ENCODE measurements at places on chromosomes 7 and 10.

GRCh38 chr10:31186225-31187000, 132.6 kb upstream of the ZEB1 start:
- DNase-seq = no peak

GRCh38 chr7:31058122-31058521, 6.0 kb downstream of the ADCYAP1R1 start:
- no peak for DNase-seq

DNA sequence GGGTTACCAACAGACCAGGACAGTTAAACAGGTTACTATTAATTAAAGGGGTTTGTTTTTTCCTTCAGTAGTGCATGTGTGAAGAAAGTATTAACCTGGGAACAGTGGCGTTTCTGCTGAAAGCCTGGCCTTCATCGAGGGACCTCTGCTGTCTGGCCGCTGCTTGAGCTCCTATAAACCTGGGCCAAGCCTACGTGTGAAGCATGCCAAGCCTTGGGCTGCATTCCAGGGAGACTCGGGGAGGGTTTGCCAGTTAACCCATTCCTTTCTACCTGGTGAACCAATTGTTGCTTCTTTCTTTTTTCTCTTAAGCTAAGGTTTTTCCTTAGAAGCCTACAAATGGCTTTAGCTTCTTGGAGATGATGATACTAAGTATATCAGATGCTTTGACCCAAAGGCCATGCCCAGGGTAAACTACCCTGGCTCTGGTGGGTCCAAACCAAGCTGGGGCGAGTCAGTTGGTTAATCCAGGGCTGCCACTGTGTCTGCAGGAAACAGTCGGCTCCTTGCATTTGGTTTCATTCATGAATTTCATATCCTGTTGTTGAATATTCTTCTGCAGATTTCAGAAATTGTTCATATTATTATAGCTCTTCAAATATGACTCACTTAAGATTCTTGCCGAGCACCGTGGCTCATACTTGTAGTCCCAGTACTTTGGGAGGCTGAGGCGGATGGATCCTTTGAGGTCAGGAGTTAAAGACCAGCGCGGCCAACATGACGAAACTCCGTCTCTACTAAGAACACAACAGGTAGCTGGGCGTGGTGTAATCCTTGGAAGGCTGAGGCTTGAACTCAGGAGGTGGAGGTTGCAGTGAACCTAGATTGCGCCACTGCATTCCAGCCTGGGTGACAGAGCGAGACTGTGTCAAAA, 23.8 kb downstream of the PFKP start:
- DNase-seq = peak; percentile 64

DNA sequence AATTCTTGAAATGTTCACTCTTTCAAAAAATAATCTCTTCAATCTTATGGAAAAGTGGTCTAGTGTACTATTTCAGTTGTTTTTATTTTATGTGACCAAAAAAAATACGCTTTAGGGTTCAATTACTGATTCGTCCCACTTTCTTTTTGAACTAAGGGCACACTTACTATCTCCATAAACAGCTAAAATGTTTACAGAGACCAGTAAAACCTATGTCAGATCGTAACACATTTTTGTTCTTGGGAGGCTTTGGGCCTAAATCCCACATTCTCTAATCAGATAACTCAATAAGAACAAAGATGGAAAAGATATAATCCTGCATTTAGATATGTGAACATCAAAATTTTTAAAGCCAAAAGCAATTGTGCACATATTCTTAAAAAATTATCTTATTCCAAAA, 29.8 kb upstream of the EPC1 start:
- DNase-seq = no peak

- no peak for DNase-seq
These were observed 81.4 kb downstream of the FAM185A start for GRCh38 chr7:102830197-102830596.

DNA sequence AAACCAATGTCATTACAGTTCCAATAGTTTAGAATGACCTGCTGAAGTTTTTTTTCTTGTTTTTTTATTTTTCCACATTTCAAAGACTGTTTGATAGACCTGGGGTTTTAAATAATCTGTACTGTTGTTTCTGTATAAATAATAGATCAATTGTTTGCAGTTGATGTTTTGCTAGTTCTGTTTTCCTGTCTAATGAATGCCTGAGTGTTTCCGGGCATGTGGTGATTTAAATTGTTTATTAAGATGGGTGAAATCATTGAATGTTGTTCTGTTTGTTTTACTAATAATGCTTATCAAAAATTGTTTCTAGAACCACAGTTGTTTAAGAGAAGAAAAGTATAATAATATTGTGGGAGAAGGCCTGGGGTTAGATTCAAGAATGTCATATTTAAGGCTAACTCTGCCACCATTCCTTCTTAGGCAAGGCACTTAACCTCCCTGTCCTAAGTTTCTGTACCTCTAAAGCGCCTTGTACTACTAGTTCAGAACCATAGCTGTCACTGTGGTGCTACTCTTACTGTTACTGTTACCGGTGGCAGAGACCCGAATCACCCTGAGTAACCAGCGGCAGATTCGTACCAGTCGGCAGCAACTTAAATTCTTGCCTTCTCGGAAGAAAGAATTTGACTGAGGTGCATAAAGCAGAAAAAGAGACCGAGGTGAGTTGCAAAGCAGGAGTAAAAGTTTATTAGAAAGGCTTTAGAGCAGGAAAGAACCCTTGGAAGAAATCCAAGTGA, 1014.1 kb downstream of the REEP3 start:
- DNase-seq = no peak

DNA sequence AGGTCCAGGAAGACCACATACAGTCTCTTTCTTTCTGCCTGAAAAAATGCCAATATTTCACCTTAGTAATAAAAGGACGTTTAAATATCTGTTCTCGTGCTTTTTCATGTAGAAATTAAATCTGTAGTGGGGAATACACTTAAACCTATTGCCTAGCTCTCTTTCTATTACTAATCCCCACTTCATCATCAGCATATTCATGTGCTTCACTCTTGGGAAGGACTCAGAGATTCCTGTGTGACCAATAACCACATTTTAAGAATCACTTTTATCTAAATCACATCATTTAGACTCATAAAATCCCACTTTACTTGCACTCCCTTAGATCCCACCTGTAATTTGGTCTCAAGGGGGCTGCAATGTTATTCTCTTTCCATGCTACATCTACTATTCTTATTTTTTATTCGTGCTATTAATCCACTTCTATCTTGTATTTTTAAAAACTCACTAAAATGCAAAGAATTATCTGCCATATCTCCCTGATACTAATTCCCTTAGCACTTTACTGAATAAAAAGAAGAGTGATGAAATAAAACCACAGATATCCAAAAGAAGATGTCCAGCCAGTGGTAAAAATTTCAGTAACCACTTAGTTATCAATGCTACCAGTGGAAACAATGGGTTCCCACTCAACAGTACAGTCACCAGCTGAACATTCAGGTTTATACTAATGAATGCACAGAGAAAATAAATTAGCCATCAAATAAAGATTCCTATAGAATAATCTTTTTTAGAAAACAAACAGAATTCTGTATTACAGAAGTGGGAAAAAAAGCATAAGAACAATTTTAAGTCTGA, 102.1 kb downstream of the PPP1R17 start:
- no peak for DNase-seq

GRCh38 chr10:61389887-61390286, 63.3 kb downstream of the TMEM26 start:
- DNase-seq = no peak

GRCh38 chr10:21292763-21293517, 232.5 kb downstream of the SKIDA1 start:
- DNase-seq = no peak

DNA sequence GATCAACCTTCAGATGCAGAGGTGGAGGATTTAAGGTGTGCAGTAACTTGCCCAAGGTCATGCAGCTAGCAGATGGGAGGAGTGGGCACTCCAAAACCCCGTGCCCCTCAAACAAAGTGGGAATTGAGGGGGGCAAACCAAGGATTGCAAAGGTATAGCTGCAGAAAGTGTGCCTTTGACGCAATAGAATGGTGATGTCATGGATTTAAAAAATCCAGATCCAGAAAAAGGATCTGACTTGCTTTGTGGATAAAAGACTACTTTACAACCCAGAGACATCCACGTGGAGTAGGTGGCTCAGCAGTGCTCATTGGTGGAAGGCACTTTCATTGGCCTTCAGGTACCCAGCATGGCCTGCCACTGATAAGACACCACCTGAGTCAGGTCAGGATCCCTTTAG, 15.7 kb upstream of the ADRB1 start:
- no peak for DNase-seq

- no peak for DNase-seq
These were observed at the start of gene SHH for GRCh38 chr7:155811895-155812761. Gene SHH, minus strand, starts transcription at chr7:155812463. Its CDS starts 341 bp downstream, at chr7:155812122.

DNA sequence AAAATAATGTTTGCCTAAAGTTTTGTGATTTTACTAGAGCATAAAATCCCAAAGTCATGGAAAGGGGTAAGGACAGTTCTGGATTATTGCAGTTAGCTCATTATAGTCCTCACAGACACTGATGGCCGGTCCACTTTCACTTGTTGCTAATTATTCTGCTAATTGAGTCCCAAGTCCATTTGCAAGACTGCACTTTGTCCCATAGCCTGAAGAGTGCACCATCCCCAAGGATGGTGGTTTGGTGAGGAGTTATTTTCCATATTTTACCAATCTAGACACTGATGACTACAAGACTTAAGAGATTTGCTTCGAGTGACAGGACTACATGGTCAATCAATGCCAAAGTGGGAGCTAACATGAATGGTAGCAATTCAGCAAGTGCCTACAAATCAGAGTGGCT, 181.8 kb upstream of the CACNA2D1 start:
- no peak for DNase-seq

DNA sequence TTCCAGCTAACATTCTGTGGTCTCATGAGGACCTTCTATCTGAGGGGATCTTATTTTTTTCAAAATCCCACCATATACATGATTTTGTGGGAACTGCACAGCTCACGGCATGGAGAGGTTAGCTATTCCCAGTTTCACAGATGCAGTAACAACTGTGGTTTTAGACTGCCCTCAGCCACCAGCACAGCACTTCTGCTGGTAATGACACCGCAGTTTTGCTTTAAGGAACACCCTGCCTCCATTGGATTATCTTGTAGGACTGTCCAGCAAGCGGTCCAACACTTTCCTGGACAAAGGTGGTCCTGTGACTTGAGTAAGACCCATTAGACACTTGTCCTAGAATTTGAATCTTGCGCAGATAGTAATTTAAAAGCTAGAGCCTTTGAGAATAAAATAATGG, 65.3 kb upstream of the SMNDC1 start:
- no peak for DNase-seq

- no peak for DNase-seq
These were observed 47.5 kb downstream of the INSYN2A start for GRCh38 chr10:127148933-127149220.

DNA sequence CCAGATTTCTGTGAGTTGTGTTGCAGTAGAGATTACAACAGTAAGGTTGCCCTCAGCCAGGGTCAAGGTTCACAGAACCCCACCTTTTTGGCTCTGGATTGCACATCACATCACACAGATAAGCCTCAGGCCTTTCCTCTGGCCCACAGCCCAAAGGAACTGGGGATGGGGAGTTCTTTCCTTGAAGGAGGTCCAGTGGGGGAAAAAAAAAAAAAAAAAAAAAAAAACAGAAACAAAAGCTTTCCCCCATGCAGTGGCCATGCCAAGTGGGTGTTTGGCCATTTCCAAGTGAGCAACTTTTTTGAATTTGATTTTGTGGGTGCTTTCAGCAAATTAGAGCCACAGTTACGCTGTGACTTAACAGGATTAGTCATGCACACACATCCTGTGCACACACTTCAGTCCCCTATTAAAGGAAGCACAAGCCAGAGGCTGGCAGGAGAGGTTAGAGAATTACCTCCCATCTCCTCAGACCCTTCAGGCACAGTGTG, 79.3 kb upstream of the NANOS1 start:
- no peak for DNase-seq

- no peak for DNase-seq
These were observed 639.6 kb upstream of the FOXK1 start for GRCh38 chr7:4042402-4043045.

Measured in activated naive CD4-positive, alpha-beta T cell treated with Interleukin-2 at 50 U/mL for 16 hours (primary cell).